CD8-positive, alpha-beta T cell (primary cell): ENCODE measurements at places on chromosomes 7 and 10.

DNA sequence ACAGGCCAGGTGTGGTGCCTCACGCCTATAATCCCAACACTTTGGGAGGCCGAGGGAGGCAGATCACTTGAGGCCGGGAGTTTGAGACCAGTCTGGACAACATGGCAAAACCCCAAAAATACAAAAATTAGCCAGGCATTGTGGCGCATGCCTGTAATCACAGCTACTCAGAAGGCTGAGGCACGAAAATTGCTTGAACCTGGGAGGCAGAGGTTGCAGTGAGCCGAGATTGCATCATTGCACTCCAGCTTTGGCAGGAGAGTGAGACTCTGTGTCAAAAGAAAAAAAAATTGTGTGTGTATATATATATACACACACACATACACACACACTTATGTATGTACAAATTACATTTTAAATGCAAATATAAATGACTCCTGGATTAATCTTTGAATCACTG lies 76.8 kb upstream of the LRRN3 start:
- DNase-seq = no peak

DNA sequence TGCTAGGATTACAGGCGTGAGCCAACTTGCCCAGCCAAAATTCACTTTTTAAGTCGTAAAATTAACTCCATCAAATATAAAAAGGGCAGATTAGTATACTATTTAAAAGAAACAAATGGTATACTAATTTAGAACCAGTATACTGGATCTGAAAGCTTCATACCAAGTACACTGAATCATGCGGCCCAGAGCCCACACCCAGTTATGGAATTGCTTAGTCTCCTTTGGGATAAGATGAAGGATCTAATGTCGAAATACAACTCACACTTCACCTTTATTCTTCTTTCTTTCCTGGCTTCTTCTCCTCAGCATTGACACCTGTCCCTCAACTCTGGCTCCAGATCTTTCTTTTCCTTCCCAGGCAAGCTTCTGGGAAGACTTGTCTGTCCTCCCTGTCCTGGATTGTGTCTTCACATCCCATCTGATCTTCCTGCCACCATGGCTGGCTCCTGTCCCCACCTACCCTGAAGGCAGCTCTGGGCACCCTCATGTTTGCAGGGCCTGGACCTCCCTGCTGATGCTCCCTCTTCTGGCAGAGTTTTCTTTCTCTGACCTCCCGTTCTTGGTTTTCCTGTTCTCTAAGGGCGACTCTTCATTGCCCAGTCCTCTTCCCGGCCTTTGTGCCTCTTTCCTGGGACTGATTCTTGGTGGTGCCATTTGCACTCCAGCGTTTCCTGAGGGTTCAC lies 57.8 kb upstream of the CTBP2 start:
- no peak for DNase-seq

DNA sequence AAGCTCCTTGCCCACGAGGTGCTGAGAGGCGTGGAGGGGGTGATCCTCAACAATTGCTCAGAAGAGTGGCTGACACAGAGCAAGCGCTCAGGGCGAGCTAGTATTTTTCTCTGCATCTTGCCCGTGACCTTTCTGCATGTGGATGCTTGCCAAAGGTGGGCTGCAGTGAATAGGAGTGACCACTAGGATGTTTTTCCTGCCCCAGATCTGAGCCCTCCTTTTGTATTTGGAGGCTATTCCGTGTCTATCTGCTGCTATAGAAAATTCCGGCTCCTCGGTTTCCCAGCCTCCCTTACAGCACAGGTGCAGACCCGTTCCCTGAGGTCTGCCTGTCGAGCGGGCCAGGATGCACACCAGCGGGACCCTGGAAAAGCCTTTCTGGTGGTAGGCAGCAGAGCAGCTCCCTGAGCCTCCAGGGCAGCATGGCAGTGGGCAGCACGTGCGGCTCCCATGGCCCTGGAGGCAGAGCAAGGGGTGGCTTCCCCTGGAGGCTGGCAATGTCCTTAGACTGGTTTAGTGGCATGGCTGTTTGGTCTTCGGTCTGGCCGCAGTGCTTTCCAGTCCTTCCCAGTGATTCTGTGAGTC lies 145.1 kb upstream of the PCBD1 start:
- no peak for DNase-seq

DNA sequence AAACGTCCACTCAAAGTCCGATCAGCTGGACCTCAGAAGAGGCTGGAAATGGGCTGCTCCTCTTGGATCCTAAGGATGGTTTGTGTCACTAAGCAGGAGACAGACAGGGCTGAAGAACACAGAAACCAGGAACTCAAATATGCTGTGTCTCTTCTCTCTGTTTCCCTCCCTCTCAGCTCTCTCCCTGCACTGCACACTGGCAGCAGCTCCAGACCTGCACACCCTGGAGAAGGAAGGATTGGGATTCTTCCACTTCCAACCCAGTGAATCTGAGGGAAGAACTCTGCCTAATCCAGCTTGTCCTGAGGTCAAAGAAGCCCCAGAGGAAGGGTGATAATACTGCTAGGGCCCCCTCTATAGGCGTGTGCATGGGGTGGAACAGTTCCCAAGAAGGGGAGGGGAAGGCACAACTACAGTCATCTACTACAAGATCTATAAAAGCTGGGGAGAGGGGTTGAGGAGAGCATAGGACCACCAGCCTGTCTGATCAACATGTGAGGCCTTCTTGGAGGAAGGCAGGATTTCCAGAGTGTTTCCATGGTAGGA lies 22.7 kb upstream of the ZCCHC24 start:
- DNase-seq = no peak

- DNase-seq = no peak
Observed at GRCh38 chr10:90319188-90319914, 538.5 kb downstream of the HTR7 start.

DNA sequence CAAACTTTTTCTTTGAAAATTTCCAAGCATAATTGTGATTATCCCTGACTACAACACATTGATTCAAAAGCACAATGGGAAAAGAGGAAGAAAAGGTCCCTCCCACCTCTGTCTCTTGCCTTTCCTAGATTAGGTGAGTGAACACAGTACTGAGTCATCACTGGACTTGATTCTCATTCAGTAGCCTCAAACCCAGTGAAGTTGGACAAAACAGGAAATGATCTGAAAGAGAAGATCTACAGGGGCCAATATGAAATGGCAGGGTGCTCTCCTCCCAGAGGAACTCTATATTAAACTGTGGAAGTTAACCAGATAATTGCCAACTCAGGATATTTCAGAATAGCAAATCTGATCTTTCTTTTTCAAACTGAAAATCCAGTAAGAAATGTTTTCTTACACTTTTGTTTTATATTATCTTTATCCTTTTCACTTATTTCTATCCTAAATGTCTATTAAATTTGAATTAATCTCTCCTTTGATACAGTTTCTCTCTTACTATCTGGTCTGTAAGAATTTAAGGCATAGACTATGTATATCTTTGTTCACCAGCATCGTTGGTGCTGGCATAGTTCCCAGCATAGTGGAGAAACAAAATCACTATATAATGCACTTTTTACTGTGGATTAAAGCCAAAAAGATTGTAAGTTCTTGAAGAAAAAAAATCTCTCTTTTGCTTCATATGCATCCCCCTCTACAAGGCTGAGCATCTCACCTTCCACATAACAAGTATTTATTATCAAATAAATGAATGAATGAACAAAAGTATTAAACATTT lies 41.4 kb upstream of the IKZF1 start:
- DNase-seq = no peak
